ENCODE measurements at places on chromosomes 1 and 21. TPM values are rescaled to one million over a fixed set of nuclear protein-coding genes. Genes with fewer than 3 reads are reported as not detected.

DNA sequence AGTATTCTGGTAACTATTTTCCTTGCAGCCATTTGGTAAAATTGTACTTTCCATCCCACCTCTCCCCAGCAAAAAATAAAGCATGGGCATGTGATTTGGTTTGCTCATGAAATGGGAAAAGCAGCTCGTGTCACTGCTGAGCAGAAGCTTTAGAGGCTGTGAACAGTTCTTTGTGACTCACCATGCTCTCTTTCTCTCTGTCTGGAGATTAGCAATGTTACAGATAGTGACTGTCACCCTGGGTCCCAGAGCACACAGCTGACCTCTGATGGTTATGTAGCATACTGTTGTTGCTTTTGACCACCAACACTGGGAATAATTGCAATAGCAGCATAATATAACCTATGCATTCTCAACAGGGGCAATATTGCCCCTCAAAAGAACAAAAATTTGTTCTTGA is 70.6 kb downstream of the RGS2 start:
- no peak for DNase-seq

DNA sequence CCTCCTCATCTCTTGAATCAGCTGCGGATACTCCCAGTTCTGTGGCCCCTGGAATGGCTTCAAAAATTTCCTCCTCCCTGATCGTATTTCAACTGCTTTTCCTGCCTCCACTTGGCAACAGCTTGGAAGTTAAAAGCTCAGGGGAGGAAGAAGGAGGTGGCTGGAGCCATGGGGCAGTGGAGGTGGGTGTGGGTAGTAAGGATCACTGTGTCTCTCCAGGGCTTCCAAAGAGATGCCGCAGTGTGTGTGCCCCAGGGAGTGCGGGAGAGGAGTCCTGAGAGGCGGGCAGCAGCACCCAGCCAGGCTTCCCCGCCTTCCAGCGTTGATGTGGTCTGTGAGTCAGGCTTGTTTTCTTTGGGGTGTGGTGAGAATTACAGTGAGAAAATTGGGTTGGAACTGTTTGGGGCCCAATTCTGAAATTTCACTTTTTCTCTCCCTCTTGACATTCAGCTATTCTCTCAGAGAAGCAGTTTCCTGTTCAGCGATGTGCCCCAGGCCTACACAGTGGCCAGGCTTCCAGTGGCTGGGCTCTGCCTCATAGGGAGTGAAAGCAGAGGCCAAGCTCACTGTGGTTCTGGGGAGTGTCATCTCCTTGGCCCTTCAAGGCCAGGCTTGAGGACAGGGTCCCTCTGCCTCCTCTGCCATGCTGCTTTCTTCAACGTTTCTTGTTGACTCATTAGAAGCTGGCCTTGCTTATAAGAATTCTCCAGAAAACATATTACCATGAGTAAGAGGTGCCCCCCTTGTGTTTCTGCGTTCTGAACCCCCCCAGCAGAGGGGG is 69.0 kb downstream of the PGM1 start:
- peak; percentile 91 for DNase-seq

DNA sequence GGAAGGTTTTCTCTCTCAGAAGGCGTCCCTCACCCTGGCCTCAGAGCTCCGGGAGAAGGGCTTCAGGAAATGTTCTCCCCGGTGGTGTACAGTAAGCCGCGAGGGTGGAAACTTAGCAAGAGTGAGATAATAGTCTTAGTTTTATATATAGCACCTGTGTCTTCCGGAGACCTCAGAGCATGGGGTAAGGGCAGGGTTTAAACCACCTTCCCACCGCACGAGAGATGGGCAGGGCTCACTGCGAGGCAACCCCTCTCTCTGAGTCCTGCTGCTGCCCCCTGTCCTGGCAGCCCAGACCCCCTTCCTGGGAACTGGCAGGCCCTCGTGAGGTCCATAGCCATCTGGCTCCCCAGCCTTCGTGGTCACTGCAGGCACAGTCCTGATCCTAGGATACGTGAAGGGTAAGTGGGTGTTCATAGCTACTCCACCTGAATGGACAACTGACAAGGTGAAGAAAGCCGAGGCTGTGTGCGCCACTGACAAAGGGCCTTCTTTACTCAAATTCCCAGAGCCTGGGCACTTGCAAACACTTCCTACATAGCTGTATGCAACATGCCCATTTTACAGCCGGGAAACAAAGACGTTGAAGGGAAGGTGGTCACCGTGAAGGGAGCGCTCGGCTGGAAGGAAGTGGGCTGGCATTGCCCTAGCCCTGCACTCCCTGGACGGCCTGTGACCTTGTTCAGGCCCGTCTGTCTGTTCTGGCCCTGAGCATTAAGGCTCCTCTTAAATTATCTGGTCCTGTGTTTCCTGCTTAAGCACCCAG is 26.9 kb downstream of the ITPKB start:
- no peak for DNase-seq

- DNase-seq: no peak
These were observed 53.6 kb downstream of the UBE2T start for GRCh38 chr1:202288177-202288576.

DNA sequence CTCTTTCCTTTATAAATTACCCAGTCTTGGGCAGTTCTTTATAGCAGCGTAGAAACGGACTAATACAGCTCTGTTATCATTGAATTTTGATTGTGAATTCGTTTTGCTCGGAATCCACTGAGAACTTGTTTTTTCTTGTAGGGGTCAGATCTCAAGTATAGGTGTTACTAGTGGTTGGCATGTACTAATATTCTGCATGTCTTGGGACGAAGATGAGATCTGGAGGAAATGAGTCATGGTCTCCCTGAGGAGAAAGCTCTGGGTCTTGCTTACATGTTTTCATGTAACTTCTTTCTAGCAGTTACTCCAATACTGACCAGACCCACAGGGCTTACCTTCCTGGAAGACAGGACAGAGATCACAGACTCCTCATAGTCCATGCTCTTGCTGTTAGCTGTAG is 30.3 kb downstream of the ZSCAN20 start:
- DNase-seq: no peak

DNA sequence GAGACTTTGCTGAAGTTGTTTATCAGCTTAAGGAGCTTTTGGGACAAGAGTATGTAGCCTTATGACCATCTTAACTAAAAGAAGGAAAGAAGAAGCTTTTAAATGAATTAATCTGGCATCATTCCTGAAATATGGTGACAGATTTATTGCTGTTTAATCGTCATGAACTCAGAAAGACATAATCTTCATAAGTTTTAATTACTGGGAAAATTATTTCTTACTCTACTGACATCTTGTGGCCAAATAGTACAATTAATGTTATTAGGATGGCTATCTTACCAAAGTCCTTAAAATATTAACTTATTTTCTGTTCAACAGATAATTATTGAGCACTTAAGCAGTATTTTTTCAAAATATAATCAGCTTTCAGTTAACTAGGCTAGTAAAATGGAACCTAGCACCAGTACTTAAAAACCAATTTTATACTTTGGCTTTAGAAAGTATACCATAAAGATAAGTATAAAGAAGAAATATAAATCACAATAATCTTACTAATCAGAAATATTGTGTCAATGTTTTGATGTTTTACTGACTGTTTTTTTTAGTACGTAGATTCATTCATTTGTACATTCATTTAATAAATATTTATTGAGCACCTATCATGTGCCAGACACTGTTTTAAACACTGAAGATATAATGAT is 34.7 kb upstream of the GPR25 start:
- DNase-seq: no peak

DNA sequence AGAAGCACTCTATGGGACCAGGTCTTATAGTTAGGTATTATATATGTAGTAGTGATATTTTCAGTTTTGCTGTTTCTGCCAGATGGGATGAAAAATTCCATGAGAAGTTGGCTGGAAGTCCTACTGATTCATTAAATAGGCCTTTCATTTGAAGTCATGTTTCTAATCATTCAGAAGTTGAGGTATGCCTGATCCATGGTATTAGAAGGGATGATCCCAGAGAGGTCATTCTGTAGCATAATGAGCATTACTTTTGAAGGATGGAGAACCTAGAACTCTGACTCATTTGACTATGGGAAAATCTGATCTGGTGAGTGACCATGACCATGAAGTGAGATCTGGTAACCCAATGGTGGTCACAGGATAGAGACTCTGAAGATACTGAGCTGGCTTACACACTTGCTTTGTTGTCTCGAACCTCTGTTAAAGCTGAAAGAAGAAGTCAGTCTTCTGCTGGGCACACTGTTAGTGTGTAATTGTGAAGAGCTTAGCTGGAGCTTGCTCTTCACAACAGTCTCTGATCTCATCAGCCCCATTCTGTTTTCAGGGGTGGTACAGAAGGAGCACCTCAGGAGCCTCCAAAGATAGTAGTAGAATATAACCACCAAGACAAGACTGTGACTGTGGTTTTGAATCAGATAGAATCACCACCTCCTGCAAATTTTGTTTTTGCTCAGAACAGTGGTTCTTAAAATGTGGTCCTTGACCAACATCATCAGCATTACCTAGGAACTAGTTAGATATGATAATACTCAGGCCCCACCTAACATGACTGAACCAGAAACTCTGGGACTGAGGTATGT is 9.0 kb downstream of the MGST3 start:
- no peak for DNase-seq

GRCh38 chr21:25737421-25737820 is 2.6 kb downstream of the GABPA start:
- no peak for DNase-seq

GRCh38 chr1:183842795-183843144 is 37.9 kb downstream of the RGL1 start:
- no peak for DNase-seq

DNA sequence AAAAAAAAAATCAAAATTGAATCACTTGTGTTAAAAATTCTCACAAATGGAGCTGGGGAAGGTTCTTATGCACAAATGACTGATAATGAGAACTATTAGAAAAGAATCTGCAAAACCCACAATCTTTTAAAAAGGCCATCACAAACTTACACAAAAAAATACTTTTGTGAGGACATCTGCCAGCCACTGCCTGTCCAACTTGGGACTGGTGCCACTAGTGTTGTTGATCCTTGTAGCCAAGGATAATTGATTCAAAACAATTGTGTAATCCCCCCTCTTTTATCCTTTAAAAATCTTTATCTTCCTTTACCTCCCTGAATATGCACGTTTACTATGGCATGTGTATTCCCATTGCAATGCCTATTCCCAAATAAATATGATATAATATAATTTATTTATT is 39.2 kb upstream of the THEM4 start:
- no peak for DNase-seq

DNA sequence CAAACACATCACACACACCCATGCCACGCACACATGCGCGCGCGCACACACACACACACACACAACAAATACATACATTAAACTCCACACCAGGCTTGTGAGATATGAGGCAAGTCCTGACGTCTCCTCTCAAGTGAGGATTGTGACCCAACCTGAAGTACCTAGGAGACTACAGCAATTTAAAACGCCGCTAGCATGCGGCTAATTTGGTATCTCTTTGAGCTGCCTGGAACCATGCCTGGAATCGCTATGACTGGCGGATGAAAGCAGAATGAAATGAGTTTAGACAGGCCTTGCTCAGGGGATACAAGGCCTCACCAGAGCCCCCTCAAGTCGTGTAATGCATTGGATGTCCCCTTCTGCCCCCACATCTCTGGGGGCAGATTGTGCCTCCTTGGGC is 1.6 kb upstream of the RAB7B start:
- no peak for DNase-seq

DNA sequence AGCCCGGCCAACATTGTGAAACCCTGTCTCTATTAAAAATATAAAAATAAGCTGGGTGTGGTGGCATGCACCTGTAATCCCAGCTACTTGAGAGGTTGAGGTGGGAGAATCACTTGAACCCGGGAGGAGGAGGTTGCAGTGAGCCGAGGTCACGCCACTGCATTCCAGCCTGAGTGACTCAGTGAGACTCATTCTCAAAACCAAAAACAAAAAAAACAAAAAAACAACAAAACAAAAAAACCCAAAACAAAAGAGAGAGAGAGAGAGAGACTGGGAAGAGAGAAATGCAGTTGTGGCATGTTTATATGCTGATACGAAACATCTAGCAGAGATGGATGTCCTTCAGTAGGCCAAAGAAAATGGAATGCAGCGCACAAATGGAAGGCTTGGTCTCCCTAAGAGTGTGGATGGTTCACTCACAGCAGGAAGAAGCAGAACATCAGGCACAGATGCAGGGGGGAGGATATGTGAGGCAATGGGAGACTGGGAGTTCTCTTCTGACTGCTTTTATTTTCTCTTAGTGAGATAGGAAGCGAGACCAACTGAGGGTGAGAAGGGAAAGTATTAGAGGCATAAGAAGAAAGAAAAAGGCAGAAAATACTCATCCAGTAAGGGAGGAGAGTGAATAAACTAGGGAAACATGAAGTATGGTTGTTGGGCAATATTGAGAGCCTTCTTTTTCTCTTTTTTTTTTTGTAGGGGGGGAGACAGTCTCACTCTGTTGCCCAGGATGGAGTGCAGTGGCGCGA is 16.0 kb downstream of the THEM4 start:
- DNase-seq: no peak

DNA sequence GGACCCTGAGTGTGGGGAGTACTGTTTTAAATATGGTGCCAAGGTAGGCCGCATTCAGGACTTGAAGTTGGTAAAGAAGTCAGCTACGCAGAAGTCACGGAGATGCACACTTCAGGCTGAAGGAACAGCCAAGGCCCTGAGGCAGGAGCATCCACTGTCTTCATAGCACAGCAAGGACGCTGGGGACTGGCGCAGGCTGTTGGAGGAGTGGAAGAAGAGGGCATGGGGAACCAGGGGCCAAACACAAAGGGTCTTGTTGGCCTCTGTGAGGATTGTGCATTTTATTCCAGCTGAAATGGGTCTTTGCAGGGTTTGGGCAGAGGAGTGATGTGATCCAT is 16.6 kb downstream of the DNAJC16 start:
- no peak for DNase-seq

DNA sequence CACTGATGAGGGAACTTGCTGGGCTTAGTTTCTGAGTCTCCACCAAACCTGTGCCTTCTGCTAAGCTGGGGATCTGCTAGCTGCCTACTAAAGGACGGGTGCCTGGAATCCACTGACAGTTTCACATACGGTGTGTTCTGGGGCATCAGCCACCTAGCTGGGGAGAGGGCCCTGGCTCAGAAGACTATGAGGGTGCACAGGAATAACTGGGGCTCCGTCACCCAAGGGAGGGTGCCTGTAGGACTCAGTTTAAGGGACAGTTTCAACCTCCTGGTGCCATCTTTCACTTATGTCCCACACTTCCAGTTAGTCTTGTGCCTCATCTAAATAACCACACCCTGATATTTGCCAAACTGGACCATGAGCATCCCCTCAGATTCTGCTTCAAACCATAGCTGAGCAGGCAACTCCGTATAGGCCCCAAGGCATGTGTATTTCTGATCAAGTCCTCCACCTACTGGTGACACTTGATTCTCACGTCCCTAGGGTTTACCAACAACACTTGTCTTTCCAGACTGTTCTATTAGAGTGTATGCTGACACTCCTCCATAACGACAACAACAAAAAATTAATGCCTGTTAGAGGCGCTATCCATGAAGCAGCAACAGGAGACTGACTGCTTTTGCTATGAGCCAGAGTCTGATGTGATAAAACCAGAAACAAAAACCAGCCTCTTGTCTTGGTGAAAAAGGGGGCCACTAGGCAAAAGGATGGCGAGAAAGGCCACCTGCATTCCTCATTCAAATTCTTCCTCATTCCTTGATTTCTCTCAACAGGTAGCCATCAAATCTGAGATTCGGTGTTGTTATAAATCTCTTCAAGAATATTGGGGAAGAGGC is 55.0 kb upstream of the PAXBP1 start:
- DNase-seq: peak; percentile 7

GRCh38 chr1:86852289-86852688 is 61.6 kb downstream of the SELENOF start:
- no peak for DNase-seq

Gene ORC1
- 17.6 TPM for total RNA-seq

Gene LIN28A
- total RNA-seq: not detected

Gene GPR161
- total RNA-seq: 6.0 TPM

Gene ATP5PF
- total RNA-seq: 108 TPM

Gene CLDN19
- not detected for total RNA-seq
